ENCODE measurements at places on chromosomes 1 and 21.

GRCh38 chr1:155018617-155019348 lies 14.8 kb downstream of the DCST2 start:
- DNase-seq = no peak

- DNase-seq = no peak
Observed at GRCh38 chr1:202123336-202123813, 658 bp downstream of the GPR37L1 start.

DNA sequence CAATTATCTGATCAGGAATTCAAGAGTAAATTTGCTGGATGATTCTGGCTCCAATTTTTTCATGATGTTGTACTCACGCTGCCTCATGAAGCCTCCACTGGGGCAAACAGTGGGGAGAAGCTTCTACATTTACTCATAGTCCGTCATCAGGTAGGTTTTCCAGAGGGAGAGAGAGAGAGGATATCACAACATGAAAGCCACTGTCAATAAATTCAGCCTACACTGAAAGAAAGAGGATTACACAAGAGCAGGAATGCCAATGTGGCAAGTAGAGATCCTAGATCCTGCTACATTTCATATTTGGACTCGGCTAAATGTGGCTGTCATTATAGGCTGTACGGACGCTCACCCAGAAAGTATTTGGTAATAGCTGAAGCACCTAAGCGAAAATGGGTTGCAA lies 819.9 kb downstream of the BRINP3 start:
- no peak for DNase-seq

- DNase-seq = peak; percentile 49
Observed at GRCh38 chr1:219174460-219175211, 958 bp downstream of the LYPLAL1 start.

GRCh38 chr21:45050345-45050796 lies 24.0 kb upstream of the ADARB1 start:
- DNase-seq = no peak

Data from CD4-positive, alpha-beta T cell treated with Interleukin-2 at 100 ng/mL for 4 hours (primary cell).